Fibroblast of skin of left quadriceps (primary cell): ENCODE measurements at places on chromosomes 4 and X.

- no peak for DNase-seq
Measured at GRCh38 chr4:754221-755120, 48.8 kb downstream of the PCGF3 start.

- DNase-seq = no peak
Measured at GRCh38 chrX:154317391-154317995, 21.9 kb downstream of the TKTL1 start.

GRCh38 chr4:119299260-119299671 is 22.7 kb downstream of the FABP2 start:
- DNase-seq = no peak

DNA sequence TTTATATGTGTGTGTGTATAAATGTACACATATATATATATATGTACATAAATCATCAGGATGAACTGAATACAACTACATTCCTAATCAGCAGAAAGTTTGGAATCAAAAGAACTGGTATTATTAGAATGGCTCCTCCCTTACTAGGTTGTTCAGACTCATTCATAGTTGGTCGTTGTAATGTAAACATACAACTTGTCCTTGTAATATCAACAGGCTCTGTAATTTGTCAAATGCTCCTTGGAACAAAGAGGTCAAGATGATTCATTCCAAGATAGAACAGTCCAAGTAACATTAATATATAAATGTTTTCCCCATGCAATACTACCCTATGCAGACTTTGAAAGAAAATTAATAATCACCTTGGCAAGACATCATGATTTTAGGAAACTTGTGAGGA is 351.4 kb upstream of the SMIM31 start:
- no peak for DNase-seq

GRCh38 chr4:167424341-167425256 is 190.3 kb upstream of the SPOCK3 start:
- DNase-seq = no peak

DNA sequence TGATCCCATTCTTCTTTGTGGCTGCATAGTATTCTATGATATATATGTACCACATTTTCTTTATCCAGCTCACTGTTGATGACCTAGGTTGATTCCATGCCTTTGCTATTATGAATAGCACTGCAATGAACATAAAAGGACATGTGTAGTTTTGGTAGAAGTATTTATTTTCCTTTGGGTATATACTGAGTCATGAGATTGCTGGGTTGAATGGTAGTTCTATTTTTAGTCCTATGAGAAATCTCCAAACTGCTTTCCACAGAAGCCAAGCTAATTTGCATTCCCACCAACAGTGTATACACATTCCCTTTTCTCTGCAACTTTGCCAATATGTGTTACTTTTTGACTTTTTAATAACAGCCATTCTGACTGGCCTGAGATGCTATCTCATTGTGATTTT is 278.3 kb downstream of the PCDH18 start:
- peak; percentile 49 for DNase-seq

GRCh38 chrX:85303544-85303943 is 59.8 kb downstream of the ZNF711 start:
- DNase-seq = no peak

GRCh38 chrX:40224658-40225057 is 126.9 kb upstream of the BCOR start:
- DNase-seq = no peak

- no peak for DNase-seq
Measured at GRCh38 chr4:148152868-148153625, 289.2 kb downstream of the NR3C2 start.

DNA sequence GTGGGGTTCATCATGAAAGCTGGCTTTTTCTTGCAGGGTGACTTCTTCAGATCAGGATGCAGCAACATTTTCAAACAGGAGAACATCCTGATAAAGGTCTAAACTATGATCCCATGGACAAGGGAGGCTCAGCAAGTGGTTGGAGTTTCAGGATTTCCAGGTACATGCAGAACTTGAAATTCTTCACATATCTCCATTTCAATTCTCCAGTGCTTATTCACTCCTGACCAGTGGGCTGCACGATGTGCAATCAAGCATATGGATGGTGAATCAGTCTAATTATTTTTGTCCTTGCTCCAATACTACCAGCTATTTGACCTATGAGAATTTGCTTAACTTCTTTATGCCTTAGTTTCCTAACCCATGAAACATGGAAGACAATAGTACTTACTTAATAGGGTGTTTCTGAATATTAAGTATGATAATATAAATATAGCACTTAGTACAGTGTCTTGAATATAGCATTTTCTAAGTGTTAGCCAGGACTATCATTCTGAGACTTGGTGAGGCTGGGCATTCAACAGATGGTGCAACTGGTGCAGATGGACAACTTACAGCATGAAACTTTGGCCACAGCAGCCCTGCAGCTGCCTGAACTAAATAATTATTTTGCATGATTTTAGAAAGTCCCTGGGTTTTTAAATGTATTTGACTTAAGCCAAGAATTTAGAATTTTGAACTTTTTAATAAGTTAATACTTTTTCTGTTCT is 92.4 kb downstream of the HPGD start:
- no peak for DNase-seq

- peak; percentile 45 for DNase-seq
Measured at GRCh38 chr4:73735231-73735630, 5.1 kb upstream of the CXCL8 start.

- DNase-seq = no peak
Measured at GRCh38 chr4:37868238-37868637, 22.6 kb upstream of the TBC1D1 start.

DNA sequence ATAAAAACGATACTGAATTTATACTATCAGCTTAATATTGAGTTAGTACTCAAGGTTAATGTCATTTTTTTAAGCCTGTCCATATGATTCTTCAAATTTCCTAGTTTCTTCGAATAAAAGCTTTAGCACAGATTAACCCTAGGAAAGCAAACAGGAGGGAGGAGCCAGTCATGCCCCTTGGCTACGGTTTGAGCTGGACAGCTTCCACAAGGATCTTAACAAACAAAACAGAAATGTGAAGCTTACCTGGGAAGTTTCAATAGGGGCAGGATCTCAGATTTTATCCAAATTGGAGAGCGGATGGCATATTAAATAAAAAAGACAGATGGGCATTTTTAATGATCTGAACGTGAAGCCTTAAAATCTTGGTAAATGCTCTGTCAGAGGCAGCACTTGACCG is 2.3 kb downstream of the NWD2 start:
- no peak for DNase-seq

DNA sequence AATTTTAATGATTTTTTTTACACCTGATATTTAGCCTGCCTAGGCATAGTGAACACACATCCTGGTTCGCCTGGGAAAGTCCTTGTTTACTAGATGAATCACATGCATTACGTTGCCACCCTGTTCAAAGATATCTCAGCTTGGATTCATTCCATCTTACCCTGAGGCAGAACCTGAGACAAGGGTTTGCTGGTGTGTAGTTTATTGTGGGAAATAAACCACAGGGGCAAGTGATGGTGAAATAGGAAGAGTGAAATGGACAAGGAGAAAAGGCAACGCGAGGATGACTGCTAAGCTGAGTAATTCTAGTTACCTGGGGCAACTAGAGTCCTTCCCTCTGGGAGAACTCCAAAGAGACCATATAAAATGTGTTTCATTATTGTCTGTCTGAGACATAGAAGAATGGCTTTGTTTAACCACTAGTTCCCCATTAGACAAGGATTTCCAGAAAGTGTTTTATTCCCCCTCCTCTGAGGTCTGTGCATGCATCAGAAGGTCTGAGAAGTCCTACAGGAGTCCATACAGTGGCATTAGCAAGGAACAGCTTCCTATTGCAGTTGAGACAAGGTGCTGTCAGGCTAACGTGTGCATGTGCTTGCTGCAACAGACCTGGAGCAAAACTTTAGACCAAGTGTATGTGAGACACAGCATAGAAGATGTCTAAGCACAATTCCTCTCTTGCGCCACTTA is 797.3 kb upstream of the FRG1 start:
- no peak for DNase-seq

DNA sequence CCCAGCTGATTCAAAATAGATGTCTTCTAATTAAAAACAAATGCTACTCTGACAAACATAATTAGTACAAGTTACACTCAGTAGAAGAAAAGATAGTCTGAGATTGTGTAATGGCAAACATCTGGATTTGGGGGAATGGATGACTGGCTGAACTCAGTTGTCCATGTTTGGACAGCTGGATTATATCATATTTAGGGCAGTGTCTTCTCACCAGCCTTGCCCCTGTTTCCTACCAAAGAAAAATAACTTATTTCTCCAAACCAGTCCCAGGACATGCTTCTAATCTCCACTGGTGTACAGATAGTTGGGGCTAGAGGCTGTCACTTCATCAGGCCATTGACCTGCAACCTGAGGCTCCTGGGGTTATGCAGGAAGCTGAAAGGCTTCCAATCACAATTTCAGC is 237.3 kb downstream of the USP46 start:
- peak; percentile 52 for DNase-seq

- no peak for DNase-seq
Measured at GRCh38 chr4:53234111-53234510, 131.8 kb downstream of the SCFD2 start.

GRCh38 chr4:27398631-27399310 is 538.1 kb downstream of the STIM2 start:
- no peak for DNase-seq

DNA sequence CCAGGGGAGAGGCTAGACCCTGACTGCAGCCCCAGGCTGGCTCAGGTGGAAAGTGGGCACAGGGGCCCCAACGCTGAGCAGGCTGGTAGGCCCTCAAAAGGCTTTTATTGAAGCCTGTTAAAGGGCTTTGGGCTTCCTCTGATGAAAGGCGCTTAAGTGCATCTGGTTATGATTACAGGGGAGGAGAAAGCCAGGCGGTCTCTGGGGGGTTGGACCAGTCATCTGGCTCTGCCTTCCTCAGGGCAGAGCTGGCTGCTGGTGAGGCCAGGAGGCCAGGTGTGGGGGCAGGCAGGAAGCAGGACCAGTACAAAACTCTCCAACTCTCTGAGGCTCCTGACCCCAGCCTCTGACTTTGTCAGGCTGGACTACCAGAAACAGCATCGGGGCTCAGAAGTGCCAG is 68.8 kb upstream of the BCOR start:
- DNase-seq = no peak

DNA sequence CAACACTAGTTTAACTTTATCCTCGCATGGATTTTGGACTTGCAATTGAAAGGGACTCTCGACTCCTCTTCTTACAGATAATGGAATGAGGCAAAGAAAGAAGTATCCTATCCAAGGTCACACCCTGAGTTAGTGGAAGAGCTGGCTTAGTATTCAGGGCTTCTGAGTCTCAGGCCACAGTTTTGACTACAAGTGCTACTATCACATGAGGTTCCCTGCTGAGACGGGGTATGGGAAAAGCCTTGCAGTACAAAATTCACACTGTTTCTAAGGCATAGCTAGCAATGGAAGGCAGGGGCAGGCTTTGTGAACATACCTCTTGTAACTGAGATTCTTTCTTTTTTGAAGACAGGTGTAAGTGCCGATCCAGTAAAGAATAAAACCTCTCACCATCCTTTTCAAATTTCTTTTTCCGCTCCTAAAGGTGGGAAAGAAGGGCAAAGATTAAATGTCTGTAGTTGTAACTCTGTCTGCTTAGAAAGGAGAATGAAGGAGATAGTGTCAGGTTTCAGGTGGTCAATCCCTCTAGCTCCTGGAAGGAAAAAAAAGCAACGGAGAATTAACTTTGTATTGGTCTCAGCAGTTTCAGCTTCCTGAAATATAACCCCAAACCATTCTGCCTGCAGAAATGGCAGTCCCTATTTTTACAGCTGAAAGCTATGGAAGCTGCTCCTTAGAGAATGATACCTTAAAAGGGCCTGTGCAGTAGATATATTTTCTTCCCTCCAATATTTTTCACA is 199.0 kb downstream of the OPHN1 start:
- no peak for DNase-seq

- DNase-seq = peak; percentile 47
Measured at GRCh38 chr4:76090241-76090691, 15.8 kb downstream of the ART3 start.

DNA sequence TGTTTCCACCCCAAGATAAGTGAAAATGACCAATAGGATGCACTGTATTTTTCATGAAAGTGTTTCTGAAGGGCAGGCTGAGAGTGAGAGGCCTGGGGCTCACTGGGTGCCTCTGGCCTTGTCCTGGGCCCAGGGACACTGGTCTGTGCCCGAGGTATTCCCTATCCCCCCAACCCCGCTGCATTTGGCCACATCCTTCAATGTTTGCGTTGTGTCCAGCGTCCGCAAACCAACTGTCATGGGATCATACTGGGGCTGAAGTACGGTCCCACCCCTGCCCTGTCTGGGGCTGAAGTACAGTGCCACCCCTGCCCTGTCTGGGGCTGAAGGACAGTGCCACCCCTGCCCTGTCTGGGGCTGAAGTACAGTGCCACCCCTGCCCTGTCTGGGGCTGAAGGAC is 22.0 kb upstream of the MSANTD1 start:
- no peak for DNase-seq

DNA sequence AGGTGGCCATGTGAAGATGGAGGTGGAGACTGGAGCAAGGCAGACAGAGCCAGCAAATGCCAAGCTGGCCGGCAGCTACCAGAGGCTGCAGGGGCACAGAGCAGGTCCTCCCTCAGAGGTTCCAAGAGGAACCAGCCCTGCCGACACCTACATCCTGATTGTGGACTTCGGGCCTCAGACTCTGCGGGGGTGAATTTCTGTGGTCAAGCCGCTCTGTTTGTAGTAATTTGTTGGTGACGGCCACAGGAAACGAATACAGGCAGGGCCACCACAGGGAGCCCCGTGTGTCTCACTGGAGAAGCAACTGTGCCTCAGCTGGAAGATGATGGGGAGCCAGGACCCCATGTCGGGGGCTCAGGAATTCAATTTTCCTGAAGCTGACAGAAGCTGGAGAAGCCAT is 28.3 kb downstream of the ZFYVE28 start:
- no peak for DNase-seq

GRCh38 chrX:24347881-24348280 is 12.6 kb upstream of the SUPT20HL1 start:
- no peak for DNase-seq

- no peak for DNase-seq
Measured at GRCh38 chr4:6576512-6576911, 1.5 kb downstream of the MAN2B2 start.

DNA sequence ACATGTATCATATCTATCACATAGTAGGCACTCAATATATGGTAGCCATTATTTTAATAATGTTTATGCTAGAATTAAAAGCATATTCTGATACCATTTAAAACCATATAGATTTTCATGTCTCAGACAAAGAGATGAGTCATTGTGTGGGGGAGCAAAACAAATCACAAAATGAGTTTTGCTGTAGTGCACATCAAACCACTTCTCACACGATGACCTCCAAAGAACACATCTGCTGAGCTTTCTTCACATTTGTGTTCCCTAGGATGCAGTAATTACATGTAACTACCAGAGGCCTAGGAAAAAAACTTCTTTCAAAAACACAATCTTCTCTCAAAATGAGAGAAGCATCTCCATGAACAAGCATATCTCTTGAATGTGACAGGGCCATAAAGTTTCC is 56.1 kb upstream of the BRS3 start:
- no peak for DNase-seq
